ENCODE measurements at places on chromosomes 5 and 9. TPM values are rescaled to one million over a fixed set of nuclear protein-coding genes. Genes with fewer than 3 reads are reported as not detected.
A peak's percentile ranks its signal among the peaks of the same experiment; 100 is the strongest.

DNA sequence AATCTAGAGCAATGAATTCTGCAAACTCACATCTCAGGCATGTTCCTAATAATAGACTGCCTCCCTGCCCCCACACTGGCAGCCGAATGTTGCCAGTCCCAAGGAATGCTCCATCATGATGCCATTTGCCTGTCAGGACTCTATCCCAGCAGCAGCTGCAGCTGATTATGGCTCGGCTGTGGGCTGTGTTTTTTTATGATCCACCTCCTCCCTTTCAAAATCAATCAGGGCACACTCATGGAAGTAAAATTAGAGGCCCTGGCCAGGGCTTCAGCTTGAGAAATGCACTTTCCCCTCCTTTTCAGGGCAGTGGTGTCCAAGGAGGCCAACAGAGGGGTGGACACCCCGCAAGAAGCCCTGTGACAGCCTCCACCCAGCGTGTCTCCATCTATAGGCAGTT, 176.7 kb upstream of the S1PR3 start:
- DNase-seq = peak; percentile 85

- no peak for DNase-seq
Measured at GRCh38 chr9:8555762-8556500, 756.4 kb upstream of the DMAC1 start.

DNA sequence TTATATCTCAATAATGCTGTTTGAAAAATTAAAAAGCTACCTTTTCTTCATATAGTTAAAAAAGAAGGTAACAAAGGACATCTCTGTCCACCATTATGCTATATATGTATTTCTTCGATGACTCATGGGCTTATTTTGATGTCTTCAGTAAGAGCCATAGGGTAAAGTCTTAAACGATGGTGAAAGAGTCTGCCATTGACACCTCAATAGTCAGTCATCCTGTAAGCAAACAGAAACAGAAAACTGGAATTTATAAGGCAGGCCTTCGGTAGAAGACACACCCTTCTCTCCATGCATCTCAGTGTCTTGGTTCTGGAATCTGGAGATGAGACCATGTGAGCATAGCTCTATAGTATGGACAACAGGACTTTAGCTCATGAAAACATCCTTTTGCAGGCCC, 87.0 kb upstream of the ZNF462 start:
- no peak for DNase-seq

GRCh38 chr5:100903039-100903887, at the start of gene ST8SIA4:
Gene ST8SIA4 (minus strand): TSS chr5:100903282. CDS start chr5:100902955, 327 bp downstream.
- DNase-seq = peak; percentile 87

- DNase-seq = no peak
Measured at GRCh38 chr5:112127861-112128260, 291.2 kb downstream of the EPB41L4A start.

DNA sequence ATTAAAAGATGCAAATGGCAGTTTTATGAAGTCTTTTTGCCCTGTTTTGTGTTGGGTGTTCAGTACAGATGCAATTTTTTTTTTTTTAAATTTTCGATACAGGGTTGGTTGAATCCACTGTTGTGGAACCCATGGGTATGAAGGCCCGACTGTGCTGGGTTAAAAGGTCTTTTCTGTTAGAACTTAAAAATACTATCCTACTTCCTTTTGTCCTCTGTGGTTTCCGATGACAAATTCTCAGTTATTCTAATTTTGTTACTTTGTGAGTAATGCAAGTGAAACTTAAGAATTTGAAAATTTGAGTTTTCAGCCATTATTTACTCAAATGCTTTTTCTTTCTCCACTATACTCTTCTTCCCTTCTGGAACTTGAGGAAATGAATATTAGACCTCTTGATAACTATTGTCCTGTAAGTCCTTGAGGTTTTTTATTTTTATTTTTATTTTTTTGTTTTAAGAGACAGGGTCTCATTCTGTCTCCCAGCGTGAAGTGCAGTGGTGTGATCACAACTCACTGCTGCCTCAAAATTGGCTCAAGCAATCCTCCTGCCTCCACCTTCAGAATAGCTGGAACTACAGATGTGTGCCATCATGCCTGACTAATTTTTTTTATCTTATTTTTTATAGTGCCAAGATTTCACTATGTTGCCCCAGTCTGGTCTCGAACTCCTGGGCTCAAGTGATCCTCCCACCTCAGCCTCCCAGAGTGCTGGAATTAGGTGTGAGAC, 67.5 kb downstream of the ZCCHC7 start:
- no peak for DNase-seq

DNA sequence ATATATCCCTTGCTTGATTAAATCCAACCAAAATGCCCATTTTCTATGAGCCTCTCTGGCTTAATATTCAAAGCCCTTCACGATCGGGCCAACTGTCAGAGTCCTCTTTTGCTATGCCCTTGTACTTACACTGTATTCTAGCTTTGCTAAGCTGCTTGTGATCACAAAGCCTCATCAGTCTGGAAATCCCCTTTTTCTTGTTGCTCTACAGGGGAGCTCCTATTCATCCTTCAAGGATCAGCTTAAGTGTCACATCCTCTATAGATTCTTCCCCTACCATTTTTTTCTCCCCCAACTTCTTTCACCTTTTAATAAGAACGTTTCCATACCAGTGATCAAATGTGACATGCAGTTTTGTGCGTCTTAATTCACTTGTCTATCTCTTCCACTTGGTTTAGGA, 450.4 kb upstream of the CHD1 start:
- no peak for DNase-seq

- DNase-seq = no peak
Measured at GRCh38 chr9:135796784-135797485, 95.0 kb downstream of the KCNT1 start.

GRCh38 chr5:128274441-128274840, 190.9 kb downstream of the SLC12A2 start:
- no peak for DNase-seq

DNA sequence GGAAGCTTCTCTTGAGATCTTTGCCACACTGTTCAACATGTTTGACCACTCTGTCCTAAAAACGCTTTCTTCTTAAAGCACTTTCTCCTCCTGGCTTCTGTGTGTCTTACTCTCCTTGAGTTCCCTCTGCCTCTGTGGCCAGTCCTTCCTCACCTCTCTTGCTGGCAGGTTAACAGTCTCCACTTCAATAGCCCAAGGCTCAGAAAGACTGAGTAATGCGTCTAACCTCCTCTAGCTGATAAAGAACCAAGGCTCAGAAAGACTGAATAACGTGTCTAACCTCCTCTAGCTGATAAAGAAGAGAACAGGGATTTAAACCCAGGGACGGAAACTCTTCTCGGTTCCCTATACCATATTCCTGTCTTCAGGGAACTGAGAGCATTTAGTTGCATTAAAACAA, 205.2 kb downstream of the AOPEP start:
- no peak for DNase-seq

GRCh38 chr5:115386657-115387056, 90.2 kb upstream of the CCDC112 start:
- DNase-seq = no peak

DNA sequence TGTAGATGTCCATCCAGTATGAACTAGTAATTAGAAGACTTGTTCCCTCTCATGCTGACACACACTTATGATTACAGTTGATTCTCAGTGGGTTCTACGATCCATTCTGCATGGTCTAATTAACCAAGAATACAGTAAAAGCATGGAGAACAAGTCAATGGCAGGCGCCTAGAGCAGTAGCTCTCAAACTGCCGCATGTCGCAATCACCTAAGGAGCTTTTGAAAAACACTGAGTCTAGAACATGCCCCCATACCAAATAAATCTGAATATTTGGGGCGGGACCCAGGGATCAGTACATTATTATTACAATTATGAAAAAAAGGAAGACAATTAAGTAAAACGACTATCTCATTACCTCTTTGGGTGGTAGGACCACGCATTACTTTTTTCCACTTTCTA, 26.7 kb upstream of the CEP78 start:
- no peak for DNase-seq

- no peak for DNase-seq
Measured at GRCh38 chr5:103364074-103364473, 105.5 kb downstream of the MACIR start.

DNA sequence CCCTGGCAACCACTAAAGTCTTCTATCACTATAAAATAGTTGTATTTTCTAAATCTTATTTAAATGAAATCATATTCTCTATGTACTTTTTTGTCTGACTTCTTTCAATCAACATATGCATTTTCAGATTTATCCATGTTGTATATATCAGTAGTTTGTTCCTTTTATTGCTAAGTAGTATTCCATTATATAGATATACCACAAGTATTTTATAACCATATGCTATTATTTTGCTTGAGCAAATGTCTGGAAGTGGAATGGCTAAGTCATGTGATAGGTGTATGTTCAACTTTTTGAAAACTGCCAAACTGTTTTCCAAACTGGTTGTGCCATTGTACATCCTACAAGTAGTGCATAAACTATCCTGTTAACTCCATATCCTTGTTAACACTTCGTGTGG, 131.1 kb downstream of the CWC27 start:
- no peak for DNase-seq

GRCh38 chr9:105963343-105964099, 269.2 kb downstream of the TMEM38B start:
- no peak for DNase-seq

DNA sequence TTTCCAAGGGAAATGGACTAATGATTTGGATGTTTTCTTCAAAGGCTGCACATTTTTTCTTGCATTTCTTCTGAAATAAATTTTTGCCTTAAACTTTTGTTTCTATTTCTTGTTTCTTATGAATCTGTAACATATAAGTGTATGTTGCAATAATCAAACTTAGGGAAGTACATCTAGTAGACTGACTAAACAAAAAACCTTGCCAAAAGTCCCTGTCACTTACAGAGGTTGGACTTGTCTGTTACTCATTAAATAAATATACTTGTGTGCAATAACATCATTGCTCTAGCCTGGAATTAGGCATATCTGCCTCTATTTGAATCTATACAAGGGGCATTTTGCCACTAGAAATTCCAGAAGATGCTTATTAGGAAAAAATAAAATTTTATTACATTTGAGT, 56.6 kb downstream of the C6 start:
- no peak for DNase-seq

GRCh38 chr5:3230941-3231340, 364.7 kb upstream of the IRX1 start:
- no peak for DNase-seq

DNA sequence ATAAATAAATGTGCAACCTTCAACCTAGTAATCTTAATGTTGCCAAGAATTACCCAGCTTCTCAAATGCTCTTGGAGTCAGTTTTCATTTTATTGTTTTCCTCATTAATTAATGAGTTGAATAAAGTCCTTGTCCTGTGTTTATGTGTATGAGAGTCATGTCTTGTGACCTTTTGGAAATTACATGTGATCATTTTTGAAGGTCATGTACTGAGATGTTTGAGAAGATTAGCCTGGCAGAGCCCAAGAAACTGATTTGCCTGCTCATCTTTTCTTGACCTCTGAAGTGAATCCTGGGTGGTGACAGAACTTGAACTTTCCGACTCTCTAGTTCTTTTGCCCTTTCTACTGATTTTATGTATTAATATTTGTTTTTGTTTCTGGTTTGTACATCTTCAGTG, 15.4 kb downstream of the ANKRA2 start:
- DNase-seq = no peak

DNA sequence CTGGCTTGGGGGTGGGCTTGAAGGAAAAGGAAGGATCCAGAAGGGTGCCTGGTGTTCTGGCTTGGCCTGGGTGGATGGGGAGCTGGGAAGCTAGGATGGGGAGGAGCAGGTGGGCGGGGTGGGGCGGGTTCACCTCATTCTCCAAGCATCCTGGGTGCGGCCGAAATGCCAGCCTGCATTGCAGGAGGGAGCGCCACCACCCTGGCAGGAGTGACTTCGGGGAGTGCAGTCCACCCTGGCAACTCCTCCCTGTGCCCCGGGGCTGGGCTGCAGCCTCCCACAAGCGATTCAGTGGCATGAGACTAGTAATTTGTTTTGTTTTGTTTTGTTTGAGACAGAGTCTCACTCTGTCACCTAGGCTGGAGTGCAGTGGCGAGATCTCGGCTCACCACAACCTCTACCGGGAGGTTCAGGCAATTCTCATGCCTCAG, 5.5 kb downstream of the TTC16 start:
- no peak for DNase-seq

DNA sequence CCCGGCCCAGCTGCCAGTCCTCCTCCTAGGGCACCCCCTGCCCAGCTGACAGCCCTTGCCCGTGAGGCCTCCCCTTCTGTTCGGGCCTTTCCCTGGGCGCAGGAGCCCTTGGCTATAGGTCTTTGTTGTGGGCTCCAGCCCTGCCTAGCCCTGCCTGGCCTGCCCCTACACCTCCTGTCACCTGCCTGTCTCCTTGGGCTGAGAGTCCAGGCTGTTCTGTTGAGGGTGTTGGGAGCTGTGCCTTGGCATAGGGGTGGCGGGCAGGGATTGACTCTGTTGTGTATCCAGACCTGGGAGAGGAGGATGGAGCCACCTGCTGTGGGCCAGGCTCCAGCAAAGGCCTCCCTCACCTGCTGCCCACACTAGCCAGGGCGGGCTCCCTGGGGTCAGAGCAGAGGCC, 11.6 kb downstream of the FCN2 start:
- no peak for DNase-seq

- no peak for DNase-seq
Measured at GRCh38 chr9:78422309-78422708, 125.4 kb downstream of the PSAT1 start.

DNA sequence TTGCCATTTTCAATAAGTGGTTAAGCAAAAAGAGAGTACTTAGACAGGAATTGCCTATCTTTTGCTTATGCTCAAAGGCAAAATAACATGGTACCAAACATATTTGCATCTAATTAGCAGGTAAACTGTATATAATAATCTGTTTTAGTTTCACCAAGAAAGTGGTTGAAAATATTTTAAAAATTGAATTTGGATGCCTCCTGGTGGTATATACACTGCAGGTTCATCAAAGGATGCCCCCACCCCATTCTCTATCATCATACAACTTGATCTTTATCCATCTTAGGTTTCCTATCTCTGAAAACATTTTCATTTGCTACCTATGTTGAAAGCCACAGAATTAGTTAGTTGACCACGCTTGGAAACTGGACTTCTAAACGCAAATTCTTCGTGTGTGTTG, 47.0 kb upstream of the MROH2B start:
- DNase-seq = no peak

DNA sequence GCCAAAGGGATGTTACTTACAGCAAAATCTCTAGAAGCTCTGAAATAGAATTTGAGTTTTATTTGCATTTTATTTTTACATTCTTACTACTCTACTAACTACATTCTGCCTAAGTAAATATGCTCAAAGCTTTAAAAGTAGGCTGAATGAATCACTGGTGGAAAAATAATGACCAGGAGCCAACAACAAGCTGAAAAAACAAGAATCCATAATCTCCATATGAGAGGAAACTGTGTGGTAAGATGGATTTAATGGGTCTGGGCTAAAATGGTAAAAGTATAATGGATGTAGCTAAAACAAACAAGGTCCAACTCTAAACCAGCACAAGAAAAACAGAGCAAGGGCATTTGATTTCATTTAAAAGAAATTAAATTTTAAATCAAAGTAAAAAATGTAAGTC, 525.8 kb upstream of the FTMT start:
- DNase-seq = no peak

PCDHB3 gene
- 0.99 TPM for total RNA-seq

DIPK1B gene
- total RNA-seq = 22.3 TPM

STPG3 gene
- 0.69 TPM for total RNA-seq

TMEFF1 gene
- total RNA-seq = not detected

ACSL6 gene
- 4.4 TPM for total RNA-seq

ADAMTSL2 gene
- 5.1 TPM for total RNA-seq

SNCAIP gene
- total RNA-seq = 1.7 TPM

NIPBL gene
- 36.7 TPM for total RNA-seq

GZMA gene
- total RNA-seq = 0.87 TPM

CYSRT1 gene
- not detected for total RNA-seq

OSMR gene
- total RNA-seq = 9.9 TPM

Data from left ventricle myocardium superior (tissue), 1 donor.